ENCODE measurements at places on chromosomes 11 and 22. TPM values are rescaled to one million over a fixed set of nuclear protein-coding genes. Genes with fewer than 3 reads are reported as not detected.

DNA sequence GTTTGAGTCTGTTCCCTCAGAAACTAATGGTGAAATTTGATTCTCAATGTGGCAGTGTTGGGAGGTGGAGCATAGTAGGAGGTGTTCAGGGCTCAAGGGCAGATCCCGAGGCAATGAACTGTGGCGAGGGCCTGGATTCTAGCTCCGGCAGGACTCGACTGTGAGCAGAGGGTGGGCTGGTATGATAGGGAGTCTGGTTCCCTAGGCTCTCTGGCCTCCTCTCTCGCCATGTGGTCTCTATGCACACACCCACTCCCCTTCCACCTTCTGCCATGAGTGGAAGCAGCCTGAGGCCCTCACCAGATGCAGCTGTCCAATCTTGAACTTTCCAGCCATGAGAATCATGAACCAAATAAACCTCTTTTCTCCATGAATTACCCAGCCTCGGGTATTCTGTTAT is 32.3 kb downstream of the ATP6V1E1 start:
- DNase-seq, result peak; percentile 5

DNA sequence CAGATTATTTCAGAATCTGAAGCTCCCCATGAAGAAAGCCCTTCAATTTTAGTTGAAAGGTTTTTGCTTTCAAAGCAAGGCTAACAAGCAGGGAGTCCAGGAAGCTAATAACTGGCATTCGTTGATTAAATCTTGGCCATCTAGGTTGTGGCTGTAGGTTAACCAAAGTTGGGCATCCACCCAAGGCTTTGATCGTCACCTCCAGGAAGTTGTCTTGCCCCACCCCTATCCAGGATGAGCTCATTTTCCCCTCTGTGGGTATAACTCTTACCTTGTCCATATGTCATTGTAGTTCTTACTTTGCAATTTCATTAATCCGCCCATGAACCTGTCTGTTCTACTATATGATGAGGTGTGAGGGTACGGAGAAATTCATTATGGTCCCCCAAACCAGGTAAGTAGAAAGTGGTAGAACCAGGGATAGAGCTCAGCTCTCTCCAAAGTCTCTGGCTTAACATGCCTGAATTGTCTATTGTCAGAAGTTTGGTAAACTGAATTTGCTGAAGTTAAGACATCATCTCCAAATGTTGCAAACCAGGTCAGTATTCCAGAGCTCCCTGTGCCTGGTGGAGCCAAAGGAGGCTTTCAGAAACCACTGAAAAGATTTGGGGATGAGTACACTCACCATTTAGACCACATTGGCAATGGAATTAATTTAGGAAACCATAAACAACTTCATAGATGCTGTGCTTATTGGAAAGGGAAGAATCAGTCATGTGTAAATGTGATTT is 97.1 kb downstream of the CD44 start:
- DNase-seq, result peak; percentile 54

The BRSK2 gene
- total RNA-seq, result 4.3 TPM

DNA sequence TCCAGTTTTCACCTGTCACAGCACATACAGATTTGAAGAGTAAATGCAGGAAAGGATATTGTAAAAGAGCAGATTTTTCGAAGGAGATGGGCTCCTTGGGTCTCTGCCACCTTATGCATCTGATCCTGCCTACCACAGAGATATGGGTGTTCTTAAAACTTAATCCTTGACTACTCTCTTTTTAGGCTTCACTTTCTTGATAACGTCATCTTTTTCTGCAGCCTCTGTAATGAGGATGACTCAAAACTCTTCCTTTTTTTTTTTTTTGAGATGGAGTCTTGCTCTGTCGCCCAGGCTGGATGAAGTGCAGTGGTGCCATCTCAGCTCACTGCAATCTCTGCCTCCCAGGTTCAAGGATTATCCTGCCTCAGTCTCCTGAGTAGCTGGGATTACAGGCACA is 7.8 kb downstream of the PRR14L start:
- DNase-seq, result no peak

- DNase-seq, result peak; percentile 48
These were observed at the start of gene ANKK1 for GRCh38 chr11:113387605-113388211. TSS of gene ANKK1 (plus strand) at chr11:113387779. CDS start at chr11:113387885, 106 bp downstream.

GRCh38 chr11:134404575-134405341 is 7.3 kb downstream of the B3GAT1 start:
- DNase-seq, result no peak

DNA sequence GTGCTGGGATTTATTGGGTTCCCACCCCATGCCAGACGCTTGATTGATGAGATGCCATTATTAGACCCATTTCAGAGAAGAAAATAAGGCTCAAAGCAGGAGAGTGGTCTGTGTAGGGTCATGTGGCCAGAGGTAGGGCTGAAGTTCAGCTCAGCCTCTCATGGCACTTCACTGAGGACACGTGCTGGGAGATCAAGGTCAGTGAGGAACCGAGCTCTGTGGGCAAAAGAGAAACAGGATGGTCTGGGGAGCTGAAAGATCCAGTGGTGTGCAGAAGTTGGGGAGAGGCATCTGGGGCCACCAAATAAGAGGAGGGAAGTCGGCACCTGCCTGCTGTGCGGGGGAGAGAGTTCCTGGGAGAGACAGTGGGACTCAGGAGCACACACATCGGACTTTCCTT is 19.6 kb downstream of the RHOD start:
- no peak for DNase-seq

The RASSF10 gene
- 0.67 TPM for total RNA-seq

The TEAD1 gene
- total RNA-seq, result 41.1 TPM

GRCh38 chr22:43233529-43233928 is 46.6 kb upstream of the TTLL12 start:
- DNase-seq, result no peak

GRCh38 chr22:33588860-33589259 is 331.4 kb downstream of the LARGE1 start:
- no peak for DNase-seq

DNA sequence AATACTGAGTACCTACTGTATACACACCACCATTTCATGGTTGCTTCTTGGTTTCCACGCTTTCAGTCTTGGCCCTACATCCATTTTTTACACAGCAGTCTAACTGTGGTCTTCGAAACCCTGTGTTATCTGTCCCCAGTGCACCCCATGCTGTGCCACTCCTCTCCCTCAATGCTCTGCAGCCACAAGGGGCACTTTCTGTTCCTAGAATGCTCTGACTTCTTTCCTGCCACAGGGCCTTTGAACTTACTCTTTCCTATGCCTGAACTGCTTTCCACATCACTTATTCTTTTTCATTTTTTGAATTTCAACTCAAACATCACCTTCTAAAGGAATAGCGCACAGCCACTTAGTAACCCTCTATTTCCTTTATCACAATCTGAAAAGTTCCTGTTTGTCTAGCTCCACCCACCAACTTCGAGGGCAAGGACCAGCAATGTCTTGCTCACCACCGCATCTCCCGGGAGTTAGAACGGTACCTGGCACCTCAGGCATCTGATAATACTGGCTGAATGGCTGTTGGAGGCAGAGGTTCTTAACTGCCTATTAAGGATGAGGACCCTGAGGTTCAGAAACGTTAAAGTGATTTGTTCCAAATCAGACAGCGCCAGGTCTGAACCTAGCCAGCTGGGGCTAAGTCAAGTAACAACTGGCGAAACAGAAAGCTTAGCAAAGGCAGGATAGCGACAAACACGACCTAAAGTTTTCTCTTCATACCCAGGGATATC is 568 bp downstream of the ALG8 start:
- peak; percentile 39 for DNase-seq

DNA sequence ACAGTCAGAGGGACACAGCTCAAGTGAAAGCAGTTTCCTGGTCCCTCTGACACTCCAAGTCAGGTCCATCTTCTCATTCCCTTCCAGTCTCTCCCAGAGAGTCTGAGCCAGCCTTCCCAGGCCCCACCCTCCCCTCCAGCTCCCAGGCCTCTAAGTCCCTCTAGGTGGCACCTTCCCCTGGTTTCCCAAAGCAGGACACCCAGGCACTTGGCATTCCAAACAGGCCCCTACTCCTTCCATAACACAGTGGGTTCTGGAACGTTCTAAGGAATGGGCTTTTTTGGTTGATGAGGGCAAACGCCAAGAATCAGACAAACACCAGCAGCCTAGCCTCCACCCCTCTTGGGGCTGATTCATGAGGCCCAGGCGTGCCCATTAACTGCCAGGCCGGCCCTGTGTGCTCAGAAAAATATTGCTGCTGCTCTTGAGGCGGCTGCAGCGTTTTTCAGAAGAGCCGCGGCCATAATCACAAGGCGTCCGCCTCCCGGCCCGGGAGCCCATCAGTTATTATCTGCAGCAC is 418.7 kb downstream of the SOX6 start:
- peak; percentile 35 for DNase-seq

DNA sequence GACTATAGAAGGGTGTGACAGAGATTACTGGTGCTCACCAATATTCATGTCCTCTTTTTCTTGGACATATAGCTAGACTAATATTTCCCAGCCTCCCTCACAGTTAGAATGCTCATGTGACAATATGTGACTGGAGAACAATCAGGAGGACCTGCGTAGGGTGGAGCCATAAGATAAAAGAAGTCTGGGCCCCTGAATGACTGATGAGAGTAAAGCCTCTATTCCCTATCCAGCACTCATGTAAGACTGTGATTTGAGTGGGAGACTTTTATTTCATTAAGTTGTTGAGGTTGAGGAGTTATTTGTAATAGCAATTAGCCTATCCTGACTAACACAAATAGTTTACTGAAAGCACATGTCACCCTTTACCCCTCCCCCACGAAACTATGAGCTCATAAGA is 1247.1 kb upstream of the TENM4 start:
- no peak for DNase-seq

The SYNGR1 gene
- total RNA-seq, result 1.7 TPM

DNA sequence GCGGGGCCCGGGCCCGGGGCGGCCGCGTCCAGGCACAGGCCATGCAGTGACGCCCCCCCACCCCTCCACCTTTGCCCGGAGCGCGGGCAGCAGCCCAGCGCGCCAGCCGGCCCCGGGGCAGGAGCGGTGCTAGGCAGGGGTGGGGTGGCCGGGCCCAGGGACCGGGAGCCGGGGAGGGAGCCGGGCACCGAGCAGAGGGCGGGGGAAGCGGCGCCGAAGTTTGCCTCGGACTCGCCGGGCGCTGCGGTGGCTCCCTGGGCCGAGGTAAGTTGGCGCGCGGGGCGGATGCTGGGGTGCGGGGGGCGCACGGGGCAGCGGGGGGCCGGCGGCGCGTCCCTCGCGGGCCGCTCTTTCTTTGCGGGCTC is 332 bp downstream of the TEAD1 start:
- DNase-seq, result peak; percentile 61

- no peak for DNase-seq
These were observed 70.5 kb downstream of the DKK3 start for GRCh38 chr11:11937957-11938356.

The ZNF214 gene
- 3.4 TPM for total RNA-seq

The DNAJB7 gene
- total RNA-seq, result 0.25 TPM

DNA sequence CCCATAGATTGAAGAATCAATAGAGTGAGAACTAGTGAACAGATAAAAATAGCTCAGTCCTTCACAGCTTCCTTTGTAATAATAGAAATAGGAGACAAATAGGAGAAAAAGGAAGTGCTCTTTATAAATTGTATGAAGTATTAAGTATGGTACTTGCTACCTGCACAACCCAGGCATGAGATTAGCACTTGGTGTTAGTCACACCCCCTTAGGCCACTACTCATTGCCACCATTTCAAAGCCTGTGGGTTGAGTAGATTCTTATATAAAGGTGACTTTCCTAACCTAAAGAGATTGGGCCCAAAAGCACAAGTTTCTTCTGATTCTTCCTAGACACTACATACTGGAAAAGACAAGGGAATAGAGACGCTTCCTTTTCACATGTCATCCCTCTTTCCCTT is 37.7 kb upstream of the ADORA2A start:
- no peak for DNase-seq

The PRODH gene
- total RNA-seq, result 4.9 TPM

GRCh38 chr11:10526974-10527918 is 13.7 kb downstream of the RNF141 start:
- DNase-seq, result no peak

DNA sequence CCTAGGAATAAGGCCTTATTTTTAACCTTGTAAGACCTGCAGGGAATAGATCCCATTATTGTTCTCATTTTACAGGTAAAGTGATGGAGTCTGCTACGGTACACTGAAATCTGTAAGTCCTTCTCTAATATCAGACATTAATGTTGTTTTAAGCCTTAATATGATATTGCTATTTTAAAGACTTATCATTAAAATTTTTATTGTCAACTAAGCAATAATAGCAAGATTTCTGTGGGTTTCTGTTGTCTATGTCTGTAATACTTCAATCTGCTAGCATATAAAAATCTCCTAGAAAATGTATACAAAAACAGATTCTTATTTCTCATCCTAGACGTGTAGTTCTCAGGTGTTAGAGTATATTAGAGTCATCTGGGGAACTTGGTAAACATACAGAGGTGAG is 317.5 kb upstream of the TENM4 start:
- DNase-seq, result no peak

DNA sequence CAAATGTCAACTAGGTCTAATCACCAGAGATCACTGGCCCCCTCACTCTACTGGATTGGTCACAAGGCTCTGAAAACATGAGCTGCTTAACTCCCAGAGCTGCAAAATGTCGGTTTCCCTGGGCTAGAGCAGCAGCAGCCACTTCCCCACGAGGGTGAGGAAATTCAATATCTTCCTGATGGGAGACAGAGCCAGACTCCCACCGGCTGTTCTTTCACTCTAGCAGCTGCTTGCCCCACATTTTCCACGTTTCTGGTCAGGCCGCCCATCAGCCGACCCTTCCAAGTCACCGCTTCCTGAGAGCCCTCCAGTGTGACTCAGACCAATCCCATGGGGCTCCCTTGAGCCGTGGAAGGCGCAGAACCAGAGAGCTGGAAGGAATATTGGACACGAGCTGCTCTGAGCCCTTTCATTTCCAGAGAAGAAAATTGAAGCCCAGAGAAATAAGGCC is 227.0 kb downstream of the ADAMTS15 start:
- no peak for DNase-seq

- DNase-seq, result no peak
These were observed 8.5 kb downstream of the RNF141 start for GRCh38 chr11:10532526-10532925.

- DNase-seq, result no peak
These were observed 43.2 kb downstream of the ARHGAP42 start for GRCh38 chr11:100730266-100730665.

- DNase-seq, result peak; percentile 30
These were observed 72.6 kb upstream of the TCF20 start for GRCh38 chr22:42343121-42343454.

- no peak for DNase-seq
These were observed 32.6 kb downstream of the YPEL1 start for GRCh38 chr22:21702700-21703683.

DNA sequence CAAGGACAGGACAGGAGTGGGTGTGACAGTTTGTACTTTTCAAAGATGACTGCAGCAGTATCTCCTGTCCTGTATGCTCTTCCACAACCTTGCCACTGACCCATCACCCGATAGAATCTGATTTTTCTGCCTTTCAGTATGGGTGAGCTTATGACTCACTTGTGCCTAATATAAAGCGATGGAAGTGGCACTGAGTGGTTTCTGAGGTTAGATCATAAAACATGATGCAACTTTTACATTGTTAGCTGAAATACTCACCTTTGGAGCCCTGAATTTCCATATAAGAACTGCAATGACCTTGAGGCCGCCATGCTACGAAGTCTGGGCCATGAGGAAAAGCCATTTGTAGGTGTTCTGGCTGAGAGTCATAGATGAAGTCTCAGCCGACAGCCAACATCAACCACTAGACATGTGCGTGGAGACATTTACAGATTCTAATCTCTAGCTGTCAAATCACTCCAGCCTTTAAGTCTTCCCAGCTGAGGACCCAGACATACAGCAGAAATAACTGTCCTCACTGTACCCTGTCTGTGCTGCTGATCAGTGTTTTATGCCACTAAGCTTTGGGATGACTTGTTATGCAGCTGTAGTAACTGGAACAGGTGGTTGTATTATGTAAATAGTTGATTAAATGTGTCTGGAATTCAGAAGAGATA is 105.9 kb upstream of the ARHGAP20 start:
- no peak for DNase-seq
